Hematopoietic multipotent progenitor cell (in vitro differentiated cells): ENCODE measurements at places on chromosomes 5 and 9.

GRCh38 chr5:17340379-17340778, 122.9 kb downstream of the BASP1 start:
- no peak for DNase-seq

DNA sequence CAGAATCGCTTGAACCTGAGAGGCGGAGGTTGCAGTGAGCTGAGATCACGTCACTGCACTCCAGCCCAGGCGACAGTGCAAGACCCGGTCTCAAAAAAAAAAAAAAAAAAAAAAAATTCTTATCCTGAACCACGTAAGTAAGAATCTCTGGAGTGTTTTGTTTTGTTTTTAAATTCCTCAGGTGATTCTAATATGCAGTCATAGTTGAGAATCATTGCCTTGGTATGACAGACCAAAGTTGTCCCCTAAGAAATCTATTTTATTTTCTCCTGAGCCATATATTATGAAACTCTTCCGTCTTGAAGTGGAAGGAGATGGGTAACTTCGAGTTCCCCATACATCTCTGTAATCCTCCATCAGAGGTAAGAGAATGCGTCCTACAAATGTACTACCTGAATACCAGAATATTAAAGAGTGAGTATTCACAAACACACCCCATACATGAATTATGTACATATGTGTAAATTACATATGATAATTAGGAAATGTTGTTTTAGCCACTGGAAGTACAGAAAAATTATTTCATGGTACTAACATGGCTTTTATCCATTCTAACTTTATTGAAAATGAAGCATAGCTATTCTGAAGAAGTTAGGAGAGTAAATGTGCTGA, 26.7 kb upstream of the SVEP1 start:
- no peak for DNase-seq

DNA sequence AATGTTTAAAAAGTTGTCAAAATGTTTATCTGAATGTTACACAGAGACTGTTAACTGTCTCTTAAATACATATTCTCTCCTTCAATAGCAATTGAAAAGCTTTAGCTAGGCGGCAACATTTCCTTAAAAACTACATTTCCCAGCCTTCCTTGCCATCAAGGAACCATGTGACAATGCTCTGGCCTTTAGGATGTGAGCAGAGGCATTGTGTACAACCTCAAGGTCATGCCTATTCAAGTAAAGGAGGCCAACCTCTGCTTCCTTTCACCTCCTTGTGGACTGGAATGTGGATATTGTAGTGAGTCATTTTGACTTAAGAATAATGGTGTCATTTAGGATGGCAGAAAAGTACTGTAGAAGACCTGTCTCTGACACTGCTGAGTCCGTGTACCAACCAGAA, 23.7 kb upstream of the MROH2B start:
- DNase-seq, result no peak

DNA sequence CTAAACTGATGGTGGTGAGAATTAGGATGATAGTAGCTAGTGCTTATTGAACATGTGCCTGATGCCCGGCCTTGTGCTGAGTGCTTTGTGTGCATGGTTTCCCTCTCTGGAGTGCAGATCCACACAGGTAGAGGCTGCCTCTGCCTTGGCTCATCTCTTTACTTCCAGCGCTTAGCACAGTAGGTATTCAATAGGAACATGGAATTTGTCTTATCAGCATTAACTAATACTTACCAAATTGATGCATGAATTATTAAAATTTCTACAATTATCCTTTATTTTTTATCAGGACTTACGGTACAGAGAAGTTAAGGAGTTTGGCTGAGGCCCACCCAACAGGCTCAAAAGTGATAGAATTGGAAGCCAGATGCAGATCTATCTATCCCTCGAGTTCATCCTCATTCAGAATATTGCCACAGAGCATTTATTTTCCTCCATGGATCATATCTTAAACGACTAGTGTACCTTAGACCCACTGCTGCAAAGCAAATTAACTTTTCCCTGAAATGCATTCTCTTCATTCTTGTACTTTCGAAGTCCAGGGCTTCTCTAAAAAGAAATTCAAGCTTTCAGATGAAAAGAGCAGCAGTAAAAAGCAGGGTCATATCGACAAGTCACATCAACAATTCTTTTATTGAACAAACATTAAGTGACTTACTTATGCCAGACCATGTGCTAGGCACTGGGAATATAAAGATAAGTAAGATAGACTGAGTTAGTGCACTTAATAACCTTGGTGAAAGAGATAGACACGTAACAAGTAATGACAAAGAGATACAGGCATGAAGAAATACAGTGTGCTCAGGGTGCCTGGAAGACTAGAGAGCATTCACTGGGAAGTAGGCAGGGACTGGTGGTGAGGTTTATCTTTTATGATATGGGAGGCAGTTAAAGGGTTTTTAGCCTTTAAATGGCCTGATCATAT, 290.0 kb downstream of the ARRDC3 start:
- DNase-seq, result no peak

GRCh38 chr9:129816501-129817435, 7.2 kb downstream of the TOR1A start:
- DNase-seq, result no peak

- DNase-seq, result no peak
Observed at GRCh38 chr5:145942201-145942600, 5.8 kb downstream of the SH3RF2 start.

DNA sequence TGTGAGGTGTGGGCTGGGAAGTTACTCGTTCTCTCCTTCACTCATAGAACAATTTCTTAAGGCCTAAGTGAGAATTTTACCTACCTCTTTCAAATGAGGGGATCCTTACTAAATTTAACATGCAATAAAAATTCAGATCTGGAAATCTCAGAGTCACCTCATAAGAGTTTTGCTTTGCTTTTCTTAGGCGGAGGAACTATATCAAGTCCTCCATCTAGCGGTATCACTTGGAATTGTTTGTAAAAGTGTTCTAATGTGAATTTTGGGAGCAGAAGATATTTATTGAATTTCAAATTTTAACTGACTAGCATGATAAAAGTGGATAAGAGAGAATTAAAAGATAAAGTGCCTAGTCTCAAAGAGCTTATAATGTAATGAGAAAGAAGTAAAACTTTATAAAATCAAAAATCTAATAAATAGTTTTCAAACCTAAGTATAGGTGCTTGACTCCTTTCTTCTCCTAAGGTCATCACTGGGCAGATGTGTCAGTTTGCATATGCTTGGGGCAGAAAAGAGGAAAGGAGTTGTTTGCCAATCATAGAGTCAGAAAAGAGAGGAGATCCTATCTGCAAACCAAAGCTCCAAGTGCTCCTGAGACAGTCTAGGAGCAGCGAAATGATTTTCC, 145.7 kb upstream of the DAB2 start:
- DNase-seq, result no peak

DNA sequence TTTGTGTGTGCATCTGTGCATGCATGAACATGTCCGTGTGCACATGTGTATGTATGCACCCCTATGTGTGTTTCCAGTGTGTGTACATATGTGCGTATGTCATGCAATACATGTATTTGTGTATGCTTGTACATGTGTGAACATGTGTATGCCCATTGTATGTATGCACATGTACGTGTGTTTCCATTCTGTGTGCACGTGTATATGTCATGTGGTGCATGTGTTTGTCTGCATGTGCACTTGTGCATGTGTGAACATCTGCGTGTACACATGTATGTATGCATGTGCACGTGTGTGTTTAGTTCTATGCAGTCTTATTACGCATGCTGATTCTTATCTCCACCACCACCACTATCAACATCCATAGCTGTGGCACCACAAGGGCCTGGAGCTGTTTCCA, 403.5 kb upstream of the IRX4 start:
- DNase-seq, result no peak

GRCh38 chr5:83322273-83322924, 149.1 kb upstream of the VCAN start:
- DNase-seq, result no peak
